ENCODE measurements at places on chromosomes 3 and 15.

DNA sequence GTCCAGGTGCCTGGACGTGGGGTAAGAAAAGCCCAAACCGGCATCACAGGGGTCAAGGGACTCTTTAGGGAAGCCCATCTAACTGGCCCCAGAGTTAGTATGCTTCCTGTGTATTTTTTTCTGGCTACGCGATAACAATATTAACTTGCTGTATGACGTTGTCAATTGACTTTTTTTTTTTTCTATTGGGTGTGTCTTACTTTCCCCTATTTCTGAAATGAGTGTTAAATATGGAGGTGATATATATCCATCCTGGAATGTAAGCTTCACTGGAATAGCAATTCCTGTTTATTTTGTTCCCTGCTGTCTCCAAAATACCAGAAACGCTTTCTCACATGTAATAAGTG is 598 bp upstream of the GMNC start:
- no peak for DNase-seq

- no peak for DNase-seq
Measured at GRCh38 chr15:72086010-72086697, 31.8 kb downstream of the MYO9A start.

- DNase-seq, result peak; percentile 52
Measured at GRCh38 chr3:122668930-122669730, 11.5 kb upstream of the PARP14 start.

GRCh38 chr15:88648357-88649214 is 9.8 kb downstream of the ISG20 start:
- DNase-seq, result no peak

DNA sequence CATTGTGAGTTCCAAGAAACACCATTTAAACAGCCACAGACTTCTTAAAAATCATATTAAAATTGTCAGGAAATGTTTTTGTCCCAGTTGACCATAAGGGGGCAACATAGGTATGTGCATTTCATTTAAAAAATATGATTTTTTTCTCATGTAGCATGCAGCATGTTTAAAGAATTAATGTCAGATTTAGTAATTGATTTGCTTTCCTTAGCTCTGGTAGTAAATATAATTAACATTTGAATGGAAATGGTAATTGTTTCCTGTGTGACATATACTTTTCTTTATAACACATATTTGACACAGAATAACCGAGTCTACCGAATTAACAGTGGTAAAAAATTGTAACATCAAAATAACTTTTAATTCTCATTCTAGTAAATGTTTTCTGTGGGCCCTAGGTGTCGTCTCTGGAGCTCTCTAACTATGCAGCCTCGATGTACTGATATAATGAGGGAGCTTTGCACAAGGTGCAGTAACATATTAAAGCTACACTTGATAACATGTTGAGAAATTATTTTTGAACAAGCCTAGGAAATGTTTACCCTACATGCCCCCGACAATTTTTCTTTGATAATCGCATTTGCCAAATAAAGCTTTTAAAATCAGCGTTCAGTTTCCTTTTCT is 34.9 kb downstream of the NXPE3 start:
- no peak for DNase-seq

- DNase-seq, result peak; percentile 54
Measured at GRCh38 chr15:68650901-68651709, 72.3 kb downstream of the CORO2B start.

DNA sequence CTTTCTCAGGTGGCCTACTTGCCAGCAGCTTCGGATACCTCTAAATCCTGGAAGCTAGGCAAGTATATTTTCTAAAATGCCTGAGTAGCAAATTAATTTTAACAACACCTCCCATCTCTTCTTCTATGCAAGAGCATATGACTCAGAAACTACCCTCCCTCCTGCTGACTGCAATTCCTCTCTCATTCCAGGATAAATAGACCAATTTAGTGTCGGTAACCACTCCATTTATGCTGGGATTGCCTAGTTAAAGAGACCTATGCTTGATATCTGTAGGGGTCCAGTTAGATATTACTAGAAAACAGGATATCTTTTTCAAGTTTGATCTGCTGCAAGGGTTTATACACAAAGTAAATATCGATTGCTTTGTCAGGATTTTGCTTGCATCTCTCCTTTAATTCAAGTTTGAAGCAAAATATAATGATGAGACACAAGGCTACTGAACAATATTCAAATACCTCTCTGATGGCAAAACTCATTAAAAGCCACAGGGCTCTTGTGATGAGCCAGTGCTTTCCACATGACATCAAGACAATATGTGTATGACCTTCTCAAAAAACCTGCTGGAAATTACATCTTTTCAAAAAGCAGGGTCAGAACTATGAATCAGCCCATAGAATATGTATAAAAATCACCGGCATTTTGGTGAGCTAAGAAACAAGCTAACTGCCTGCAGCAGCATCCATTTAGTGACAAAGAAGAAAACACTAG is 491.6 kb upstream of the NECTIN3 start:
- DNase-seq, result no peak

Data from stimulated activated CD4-positive, alpha-beta T cell treated with anti-CD3 and anti-CD28 coated beads, Interleukin-2, amount 100 ng/mL, for 24 hours (primary cell).